ENCODE measurements at places on chromosomes 12 and 14. TPM values are rescaled to one million over a fixed set of nuclear protein-coding genes. Genes with fewer than 3 reads are reported as not detected.

GRCh38 chr12:2076196-2076570 is 23.4 kb downstream of the CACNA1C start:
- H3K4me1 ChIP-seq, result no peaks in the 10 kb centered on the region
- peaks cover 10% of the 10 kb centered on the region for H3K27me3 ChIP-seq
- DNase-seq, result no peak
- no peak overlapping the region for H3K27ac ChIP-seq
- H3K4me3 ChIP-seq, result no peak overlapping the region
- H3K36me3 ChIP-seq, result peaks cover 10% of the 10 kb centered on the region

DNA sequence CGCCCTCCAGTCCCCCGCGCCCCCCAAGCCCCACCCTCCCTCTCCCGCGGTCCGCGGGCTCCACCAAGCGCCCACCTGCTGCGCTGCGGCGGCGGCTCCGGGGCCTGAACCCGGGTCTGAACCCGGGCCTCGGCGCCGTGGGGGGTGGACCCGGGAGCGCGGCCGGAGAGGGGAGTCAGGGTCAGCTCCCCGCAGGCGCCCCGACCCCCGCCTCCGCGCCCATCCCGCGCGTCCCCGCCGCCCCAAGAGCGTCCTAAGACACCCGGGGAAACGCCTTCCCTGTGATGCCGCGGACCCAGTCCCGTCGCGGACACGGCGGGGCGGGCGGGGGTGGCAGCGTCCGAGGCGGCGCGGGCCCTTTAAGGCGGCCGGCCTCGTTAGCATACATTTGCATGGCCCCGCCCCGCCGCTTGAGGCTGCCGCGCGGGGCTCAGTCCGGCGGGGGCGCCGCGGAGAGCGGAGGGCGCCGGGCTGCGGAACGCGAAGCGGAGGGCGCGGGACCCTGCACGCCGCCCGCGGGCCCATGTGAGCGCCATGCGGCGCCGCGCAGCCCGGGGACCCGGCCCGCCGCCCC is at the start of gene MMP17:
TSS of gene MMP17 (plus strand) at position 433 of the 574 bp plus-strand sequence. CDS start at position 535, 102 bp downstream.
- H3K4me1 ChIP-seq, result peaks cover 17% of the 10 kb centered on the region
- peak; percentile 31 for DNase-seq
- H3K27ac ChIP-seq, result no peak within 1 kb of the TSS

- peak overlapping the region; percentile 84 for H3K27ac ChIP-seq
- no peaks in the 10 kb centered on the region for H3K27me3 ChIP-seq
- no peaks in the 10 kb centered on the region for H3K36me3 ChIP-seq
- peaks cover 13% of the 10 kb centered on the region for H3K4me1 ChIP-seq
Measured at GRCh38 chr12:52949413-52950331, 754 bp downstream of the KRT18 start.

FGD6 gene
- total RNA-seq, result 0.99 TPM

DNA sequence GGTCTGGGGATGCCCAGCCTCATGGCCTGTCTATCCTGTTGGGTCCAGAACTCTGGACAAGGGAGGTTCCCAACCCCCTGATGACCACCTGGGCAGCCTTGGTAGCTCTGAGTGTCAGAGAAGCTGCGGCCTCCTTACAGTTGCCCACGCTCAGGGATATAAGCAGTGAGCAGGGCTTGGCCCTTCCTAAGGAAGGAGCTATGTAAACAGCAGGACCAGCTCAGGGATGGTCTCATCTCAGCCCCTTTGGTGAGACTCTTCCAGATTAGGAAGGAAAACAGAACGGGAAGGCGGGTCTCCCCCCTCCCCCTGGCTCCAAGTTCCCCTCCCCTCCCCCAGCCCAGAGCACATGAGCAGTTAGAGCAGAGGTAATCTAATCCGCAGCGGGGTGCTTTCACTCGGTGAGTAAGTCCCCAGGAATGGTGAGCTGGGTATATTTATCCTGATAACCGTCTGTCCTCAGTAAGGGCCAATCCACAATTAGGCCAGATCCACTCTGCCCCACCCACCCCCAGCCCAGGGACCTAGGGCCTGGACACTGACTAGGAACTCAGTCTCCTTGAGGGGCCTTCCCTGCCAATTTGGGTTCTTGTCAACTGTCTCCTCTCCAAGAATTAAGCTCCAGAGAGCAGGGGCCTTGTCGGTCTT is 29.5 kb upstream of the RPLP0 start:
- DNase-seq, result no peak
- peak overlapping the region; percentile 92 for H3K27ac ChIP-seq
- H3K4me3 ChIP-seq, result peak overlapping the region; percentile 74
- H3K36me3 ChIP-seq, result no peaks in the 10 kb centered on the region

DNA sequence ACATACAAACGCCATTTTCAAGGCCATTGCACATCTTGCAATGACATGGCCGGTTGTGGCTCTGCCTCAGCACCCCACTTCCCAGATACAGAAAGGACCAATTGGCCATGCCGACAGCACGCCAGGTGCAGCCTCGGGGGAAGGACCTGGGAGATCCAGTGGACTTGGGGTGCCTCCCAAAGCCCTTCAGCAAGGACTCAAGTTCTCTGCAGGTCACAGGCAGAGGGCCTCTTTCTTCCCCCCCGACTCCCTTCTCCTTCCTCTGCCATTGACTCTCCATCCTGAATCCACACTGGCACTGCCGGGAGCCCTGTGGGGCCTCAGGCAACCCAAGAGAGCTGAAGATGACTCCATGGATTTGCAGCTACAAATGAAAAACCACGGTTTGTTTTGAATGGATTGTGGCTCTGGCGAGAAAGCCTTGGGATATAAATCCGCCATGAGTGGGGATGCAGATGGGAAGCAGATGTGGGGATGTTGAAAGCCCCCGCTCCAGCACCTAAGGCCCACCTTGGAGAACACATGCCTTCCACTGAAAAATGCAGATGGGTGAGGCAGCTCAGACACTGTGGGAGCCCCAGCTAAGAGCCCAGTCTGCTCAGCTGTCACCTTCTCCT is 35.1 kb upstream of the LTBP2 start:
- no peak overlapping the region for H3K27ac ChIP-seq
- H3K36me3 ChIP-seq, result no peaks in the 10 kb centered on the region
- no peaks in the 10 kb centered on the region for H3K27me3 ChIP-seq
- H3K4me3 ChIP-seq, result no peak overlapping the region
- no peak for DNase-seq

Measured in naive thymus-derived CD8-positive, alpha-beta T cell (primary cell).